Fibroblast of pulmonary artery (primary cell): ENCODE measurements at places on chromosomes 6 and 20.

DNA sequence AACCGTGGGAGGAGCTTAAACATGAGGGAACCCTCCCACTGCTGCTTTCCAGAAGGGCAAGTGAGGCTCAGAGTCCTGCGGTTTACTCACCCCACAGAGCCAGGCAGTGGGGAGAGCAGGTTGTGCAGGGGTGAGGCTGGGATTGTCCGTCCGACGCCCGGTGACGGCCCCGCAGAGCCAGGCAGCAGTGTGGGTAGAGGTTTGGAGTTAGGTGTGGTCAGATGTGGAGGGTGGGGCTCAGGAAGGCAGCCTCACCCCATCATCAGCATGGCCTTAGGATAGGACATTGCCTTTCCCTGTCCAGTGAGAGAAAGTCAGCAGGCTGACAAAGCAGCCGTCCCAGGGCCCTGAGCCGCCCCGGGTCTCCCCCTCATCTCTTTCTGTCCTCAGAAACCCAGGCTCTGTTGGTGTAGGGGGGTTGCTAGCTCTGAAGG lies 234.6 kb downstream of the DLL1 start:
- DNase-seq: no peak

DNA sequence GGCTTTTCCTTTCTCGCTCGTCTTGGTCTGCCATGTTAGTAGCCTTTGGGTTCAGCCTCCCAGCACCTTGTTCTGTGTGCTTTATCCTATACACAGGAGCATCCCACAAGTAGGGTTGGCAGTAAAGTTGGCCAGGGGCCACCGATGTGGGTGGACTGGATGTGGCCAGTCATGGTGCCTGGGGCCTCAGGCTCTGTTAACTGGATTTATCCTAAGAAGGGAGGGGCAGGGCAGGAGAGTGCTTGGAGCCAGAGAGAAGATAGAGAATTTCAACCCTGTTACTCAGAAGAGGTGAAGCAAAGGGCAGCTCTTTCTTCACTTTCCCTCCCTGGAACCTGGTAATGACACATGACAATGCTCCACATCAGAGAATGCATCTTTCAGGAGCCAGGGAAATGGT lies 14.1 kb upstream of the SIRPB2 start:
- no peak for DNase-seq

DNA sequence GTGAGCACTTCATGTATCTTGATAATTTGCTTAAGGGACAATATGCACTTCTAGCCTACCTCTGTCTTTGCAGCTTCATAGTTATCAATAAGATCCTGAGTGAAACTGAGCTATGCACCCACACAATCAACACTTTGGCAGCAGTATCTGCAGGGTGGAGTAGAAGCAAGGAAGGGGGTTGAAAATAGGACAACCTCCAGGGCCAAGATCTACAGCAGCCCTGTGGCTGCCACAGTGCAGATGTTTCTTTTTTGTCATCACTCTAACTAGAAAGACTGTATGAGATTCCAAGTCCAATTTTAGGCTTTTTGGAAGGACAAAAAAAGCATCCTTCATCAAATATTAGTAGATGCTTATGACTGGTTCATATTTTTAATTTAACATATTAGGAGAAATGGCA lies 336.1 kb upstream of the CITED2 start:
- DNase-seq: no peak

DNA sequence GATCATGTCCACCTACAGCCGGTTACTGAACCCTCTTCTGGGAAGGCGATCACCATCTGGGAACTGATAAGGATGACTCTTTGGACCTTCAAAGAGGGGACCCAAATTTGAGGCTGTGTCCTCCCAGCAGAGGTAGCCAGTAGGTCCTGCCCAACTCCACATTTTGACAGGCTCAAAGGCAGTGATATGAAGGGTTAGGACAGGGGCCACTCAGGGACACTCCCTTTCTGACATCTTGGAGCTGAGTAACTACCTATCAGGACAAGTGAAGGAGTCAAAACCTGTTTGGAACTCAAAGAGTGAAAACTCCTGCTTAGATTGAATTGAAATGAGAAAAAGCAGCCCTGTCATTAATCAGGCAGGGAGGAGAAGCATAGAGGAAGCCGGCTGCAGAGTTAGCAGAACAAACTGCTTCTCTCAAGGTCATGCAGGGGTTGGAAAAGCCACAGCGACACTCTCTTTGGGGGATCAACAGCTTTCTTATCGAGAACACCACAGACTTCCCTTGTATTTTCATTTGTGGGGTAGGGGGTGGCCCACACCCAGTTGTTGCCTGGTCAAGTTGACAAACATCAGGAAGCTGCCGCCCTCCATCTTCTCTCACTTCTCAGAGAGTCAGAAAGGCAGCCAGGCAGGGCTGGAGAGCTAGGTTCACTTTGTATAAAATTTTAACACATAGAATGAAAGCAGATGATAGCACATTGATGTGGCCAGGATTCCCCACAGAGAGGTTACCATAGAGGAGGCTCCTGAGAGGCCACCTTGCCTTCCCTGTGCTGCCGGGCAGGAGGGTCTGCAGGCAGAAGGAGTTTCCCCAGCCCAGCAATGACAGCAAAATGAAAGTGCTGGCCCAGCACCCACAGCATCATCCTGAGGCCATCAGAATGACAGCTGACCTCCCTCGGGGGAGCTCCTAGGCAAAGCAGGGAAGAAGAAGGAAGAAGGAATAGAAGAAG lies 47.6 kb downstream of the AGPAT4 start:
- no peak for DNase-seq

- DNase-seq: no peak
These were observed 56.0 kb downstream of the ADGRB3 start for GRCh38 chr6:68691120-68691519.
